ENCODE measurements at places on chromosomes 12 and 14. TPM values are rescaled to one million over a fixed set of nuclear protein-coding genes. Genes with fewer than 3 reads are reported as not detected.
A peak's percentile ranks its signal among the peaks of the same experiment; 100 is the strongest.

The GLIPR1L1 gene
- not detected for total RNA-seq

The SMCO2 gene
- not detected for total RNA-seq

DNA sequence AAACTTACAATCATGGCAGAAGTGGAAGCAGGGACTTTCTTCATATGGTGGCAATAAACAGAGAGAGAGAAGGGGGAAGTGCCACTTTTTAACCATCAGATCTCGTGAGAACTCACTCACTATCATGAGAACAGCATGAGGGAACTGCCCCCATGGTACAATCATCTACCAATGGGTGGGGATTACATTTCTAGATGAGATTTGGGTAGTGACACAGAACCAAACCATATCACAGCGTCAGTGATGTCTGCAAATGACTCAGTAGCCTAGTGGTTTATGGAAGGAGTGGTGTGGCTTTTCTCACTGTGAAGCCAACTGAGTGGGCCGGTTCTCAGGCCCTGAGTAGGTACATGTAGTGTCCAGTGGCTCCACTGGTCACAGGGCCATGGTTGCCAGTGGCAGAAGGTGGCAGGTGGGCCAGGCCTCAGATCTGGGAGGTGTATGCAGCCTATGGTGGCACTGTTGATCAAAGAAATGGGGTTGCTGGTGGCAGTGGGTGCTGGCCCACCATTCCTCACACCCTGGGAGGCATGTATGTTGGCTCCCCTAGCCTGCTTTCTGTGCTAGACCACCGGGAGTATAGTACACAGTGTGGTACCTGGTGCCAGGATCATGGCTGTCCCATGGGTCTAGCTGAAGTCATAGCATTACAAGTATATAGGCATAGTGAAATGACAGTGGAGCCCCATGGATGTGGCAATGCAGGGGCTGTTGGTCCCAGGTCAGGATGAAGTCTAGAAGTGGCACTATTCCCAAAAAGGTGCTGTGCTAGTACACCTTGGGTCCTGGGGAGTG lies 191.9 kb downstream of the NUBPL start:
- DNase-seq: no peak

GRCh38 chr14:42804141-42804540 lies 1197.5 kb downstream of the LRFN5 start:
- DNase-seq: no peak

- DNase-seq: peak; percentile 51
Measured at GRCh38 chr14:89504602-89505313, 87.7 kb upstream of the FOXN3 start.

The DNAI7 gene
- total RNA-seq: 1.7 TPM

The C12orf54 gene
- total RNA-seq: not detected

DNA sequence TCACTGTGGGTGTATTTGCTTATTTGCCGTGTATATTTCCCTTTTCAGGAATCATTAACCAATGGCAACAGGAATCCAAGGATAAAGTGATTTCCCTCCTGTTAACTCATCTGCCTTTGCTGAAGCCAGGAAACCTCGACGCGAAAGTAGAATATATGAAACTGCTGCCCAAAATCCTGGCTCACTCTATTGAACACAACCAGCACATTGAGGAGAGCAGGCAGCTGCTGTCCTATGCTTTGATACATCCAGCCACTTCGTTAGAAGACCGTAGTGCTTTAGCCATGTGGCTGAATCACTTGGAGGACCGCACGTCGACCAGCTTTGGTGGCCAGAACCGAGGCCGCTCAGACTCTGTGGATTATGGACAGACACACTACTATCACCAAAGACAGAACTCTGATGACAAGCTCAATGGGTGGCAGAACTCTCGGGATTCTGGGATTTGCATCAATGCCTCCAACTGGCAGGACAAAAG lies 135.1 kb downstream of the SAMD4A start:
- DNase-seq: no peak

DNA sequence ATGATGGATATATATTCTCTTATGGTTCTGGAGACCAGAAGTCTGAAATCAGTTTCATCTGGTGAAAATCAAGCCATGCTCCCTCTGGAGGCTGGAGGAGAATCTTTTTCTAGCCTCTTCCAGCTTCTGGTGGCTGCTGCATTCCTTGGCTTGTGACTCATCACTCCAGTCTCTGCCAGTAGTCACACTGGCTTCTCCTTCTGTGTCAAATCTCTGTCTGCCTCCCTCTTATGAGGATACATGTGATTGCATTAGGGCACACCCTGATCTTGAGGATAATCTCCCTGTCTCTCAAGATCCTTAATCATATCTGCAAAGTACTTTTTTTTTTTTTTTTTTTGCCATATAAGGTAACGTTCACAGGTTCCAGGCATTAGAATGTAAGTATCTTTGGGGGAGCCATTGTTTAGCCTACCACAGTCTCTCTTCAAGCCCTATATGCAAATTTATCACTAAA lies 17.7 kb downstream of the DNAL1 start:
- DNase-seq: no peak

GRCh38 chr14:76985540-76986230 lies 42.8 kb downstream of the IRF2BPL start:
- no peak for DNase-seq

GRCh38 chr12:28122756-28123155 lies 67.5 kb upstream of the CCDC91 start:
- DNase-seq: no peak

The CFAP73 gene
- total RNA-seq: not detected

- DNase-seq: no peak
Measured at GRCh38 chr12:71174146-71174545, 16.3 kb upstream of the TSPAN8 start.

The MANSC4 gene
- not detected for total RNA-seq

DNA sequence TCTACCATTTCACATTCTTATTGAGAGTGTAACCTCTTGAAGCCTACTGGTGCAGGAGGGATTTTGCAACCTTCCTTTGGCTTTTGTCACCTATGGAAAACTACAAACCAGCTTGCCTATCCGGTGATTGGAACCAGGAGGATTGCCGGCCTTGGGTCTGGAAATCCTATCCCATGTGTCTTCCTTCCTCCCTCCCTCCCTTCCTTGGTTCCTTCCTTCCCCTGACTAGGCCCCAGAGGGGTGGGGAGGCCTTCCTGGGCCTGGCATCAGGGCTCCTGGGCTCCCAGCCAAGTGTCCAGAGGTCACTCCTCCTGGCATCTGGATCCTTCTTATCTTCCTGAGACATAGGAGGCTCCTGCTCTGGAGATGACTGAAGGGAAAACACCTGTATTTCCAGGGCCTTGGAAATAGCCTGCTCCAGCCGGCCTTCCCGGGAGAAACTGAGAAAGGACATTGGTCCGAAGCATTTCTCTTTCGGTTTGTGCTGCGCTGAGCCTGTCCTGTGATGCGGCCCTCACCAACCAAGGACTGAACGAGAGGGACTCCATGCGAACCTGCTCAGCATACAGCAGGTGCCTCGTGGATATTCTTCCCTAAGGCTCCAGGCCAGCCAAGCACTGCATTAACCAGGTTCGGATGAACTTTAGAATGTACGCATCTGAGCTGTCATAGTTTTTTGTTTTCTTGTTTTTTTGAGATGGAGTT lies 43.4 kb downstream of the PSMA6 start:
- peak; percentile 69 for DNase-seq

DNA sequence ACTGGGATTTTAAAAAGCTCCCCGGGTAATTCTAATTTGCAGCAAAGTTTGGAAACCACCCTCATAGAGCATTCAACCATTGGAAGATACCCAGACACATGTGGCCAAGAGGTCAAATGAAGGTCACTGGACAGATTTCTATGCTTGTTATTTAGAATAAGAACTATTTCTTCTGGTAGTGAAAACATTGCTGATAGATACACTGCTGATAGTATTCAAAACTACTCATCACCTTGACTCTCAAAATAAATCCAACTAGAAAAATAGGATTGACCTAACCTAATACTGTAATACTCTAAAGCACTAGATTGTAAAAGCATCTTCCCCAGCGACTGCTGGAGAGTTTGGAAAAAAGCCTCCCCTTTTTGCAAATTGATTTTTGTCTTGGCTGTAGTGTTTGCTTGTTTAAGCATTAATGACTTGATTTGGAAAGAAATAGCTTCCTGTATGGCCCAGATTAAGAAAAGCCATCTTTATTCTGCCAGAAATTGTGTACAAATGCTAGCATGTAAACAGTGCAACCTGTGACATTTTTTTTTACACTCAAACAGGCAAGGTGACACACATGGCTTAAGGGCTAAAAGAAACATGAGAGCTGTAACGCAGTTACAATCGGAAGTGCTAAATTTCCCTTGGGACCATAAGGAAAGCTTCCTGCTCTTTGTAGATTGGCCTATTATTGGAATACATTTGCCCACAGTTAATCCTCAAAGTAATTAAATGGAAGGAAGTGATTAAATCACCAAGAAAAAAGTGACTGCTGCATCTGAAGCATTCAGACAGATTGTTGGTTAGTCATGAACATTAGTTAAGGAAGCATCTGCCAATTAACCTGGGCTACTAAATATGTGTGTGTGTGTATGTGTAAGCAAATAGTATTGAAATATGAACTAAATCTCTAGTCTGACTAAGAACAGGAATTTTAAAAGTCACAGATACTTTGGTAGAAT lies 356.5 kb upstream of the ATP2B1 start:
- DNase-seq: no peak

The INHBC gene
- total RNA-seq: not detected

The PLEKHD1 gene
- 0.22 TPM for total RNA-seq

The TMPRSS12 gene
- total RNA-seq: not detected

The ERO1A gene
- 14.1 TPM for total RNA-seq

DNA sequence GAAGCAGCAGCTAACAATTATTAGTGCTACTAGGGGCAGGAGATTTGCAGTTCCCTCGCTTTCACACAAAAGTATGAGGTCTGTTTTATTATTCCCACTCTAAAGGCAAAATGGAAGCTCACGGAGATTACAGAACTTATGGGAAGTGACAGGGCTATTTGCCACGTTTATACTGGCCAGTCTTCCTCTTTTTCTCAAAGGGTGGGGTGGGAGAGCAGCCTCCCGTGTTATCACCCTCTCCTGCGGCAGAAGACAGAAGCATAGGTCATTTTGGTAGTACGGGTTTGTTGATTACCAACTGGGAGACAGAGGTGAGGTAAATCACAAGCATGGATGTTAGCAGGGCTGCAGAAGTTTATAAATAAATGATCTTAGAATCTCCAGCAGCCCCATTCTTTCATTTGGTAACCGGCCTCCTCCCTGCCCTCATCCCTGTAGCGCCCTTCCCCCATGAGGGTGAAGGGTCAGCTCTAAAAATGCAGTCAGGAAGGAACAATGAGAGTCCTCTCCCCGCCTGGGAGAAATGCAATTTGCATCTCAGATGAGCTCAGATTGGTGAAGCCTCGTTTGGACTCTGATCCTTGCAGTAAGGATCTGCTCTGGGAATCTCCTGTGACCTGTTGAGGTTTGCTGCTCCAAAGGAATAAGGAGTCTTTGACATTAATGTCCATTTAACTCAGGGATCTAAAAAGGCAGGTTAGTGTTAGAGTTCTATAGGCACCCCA lies 44.7 kb upstream of the SINHCAF start:
- DNase-seq: no peak

DNA sequence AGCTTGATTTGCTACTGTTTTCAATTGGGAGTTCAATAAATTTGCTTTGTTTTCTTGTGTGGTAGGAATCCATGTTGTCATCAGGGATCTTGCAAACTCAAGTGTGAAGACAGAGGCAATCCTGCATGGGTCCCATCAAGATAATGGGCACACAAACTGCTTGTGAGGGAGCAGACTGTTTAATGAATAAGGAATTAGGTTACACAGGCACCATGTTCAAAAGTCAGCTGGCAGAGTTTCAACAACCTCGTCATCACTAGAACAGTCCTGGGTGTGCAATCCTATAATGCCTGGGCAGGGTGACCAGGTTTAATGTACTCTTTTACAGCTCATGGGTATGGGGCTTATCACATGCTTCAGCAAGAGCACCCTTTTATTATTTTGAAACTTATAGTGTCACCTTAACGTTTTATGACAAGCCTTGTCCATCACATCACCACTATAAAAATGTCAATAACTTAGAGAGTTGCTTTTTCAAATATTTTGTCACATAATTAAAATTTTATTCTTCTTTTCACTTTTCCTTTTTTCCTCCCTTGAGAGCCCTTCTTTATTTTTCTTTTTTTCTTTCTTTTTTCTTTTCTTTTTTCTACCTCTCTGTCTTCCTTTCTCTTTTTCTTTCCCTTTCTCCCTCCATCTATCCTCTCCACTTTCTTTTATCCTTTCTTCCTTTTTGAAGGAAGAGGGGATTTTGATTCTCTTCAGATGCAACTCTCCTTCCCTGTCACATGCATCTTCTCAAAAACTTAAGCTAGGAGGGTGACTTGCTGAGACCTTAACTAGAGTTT lies 252.2 kb upstream of the ATP2B1 start:
- no peak for DNase-seq

GRCh38 chr12:92107621-92108131 lies 38.0 kb downstream of the BTG1 start:
- DNase-seq: no peak

The SLC22A17 gene
- 10.3 TPM for total RNA-seq

The IFT43 gene
- total RNA-seq: 25.1 TPM

The OTX2 gene
- total RNA-seq: not detected

The B4GALNT1 gene
- 5.6 TPM for total RNA-seq

- DNase-seq: no peak
Measured at GRCh38 chr14:33118668-33119067, 180.0 kb downstream of the NPAS3 start.

DNA sequence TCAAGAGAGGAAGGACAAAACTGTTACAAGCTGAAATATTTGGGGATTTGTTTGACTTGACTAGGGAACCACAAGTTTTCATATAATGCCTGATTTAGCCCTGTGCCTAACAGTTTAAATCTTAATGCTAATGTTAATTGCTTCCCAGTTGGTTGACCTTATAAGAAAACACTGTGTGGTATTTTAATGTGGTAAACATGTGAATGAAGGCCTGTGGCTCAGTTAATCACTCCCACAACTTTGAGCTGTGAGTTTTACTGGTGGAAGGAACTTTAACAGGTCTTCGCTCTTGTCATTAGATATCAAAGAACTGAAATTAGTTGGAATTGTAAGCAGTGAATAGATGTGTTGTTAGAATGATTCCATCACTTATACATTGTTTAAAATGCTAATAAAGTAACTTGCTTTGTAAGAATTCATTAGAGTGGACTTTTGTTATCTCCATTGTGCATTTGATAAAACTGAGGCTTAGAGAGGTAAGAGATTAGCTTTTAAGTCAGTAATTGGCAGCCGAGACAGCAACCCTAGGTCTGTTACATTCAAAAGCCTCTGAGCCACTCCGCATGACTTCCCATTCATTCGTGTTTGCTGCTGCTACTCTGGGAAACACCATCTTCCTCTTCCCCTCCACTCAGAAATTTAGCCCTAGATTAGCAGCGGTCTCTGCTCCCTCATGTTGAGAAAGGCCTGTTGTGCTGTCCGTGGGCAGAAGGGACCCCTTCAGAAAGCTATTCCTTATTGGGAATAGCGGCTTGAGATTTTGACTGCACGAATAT lies 1.0 kb upstream of the TBK1 start:
- DNase-seq: no peak

All from Right ventricle myocardium superior (tissue), 1 donor.